Caki2 (cell line): ENCODE measurements at places on chromosomes 13 and 19.
A peak's percentile ranks its signal among the peaks of the same experiment; 100 is the strongest.

DNA sequence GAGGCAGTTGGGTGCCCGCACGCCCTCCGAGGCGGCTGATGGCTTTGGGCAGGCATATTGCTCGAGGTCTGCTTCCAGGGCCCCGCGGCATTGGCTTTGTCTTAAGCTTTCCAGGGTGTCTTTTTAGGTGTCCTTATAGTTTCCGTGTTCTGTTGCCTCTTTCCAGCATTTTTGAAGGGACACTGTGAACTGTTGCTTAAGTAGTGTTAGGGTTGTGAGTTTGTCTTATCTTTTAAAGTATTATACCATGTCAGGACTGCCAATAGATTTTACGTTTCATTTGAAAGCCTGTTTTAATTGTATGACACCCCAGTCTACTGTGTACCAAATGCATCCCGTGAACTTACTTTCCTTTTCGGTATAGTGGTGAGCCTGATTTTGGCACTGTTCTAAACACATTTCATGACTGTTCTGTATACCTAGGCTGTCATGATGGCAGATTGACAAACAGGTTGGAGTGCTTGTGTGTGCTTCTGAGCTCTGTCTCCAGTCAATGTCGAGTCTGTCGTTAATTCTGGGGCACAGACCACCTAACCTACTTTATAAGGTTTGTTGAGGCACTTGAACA, 656 bp downstream of the PCCA start:
- no peak for DNase-seq

GRCh38 chr13:104987621-104988020, 1547.8 kb downstream of the EFNB2 start:
- DNase-seq: no peak

GRCh38 chr19:3285647-3286176, 61.3 kb downstream of the CELF5 start:
- DNase-seq: peak; percentile 62

GRCh38 chr13:34435338-34435737, 506.7 kb upstream of the NBEA start:
- DNase-seq: peak; percentile 1

DNA sequence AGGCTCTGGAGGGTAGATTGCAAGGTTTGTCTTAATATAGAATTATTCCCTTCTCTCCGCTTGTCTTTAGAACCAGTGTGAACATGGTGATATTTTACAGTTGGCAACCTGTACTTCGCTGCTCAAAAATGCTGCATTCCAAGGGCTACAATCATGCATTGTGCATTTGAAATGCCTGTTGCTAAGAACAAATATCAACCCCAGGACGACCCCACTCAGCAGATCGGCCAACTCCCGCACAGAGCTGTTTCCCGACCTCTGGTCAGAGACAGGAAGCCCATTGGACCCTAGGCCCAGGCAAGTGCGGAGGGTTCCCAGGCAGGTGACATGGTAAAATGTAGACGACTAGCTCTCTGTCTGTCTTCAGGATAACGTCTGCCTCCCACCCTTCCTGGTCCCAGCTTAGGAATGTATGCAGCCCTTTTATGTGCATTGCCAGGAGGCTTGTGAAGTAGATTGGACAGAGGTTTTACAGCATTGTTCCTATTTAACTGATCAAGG, 263.5 kb downstream of the FOXO1 start:
- DNase-seq: peak; percentile 8

- no peak for DNase-seq
Observed at GRCh38 chr13:36884235-36884634, 35.8 kb downstream of the SMAD9 start.

- DNase-seq: peak; percentile 42
Observed at GRCh38 chr19:43560687-43561086, 14.6 kb downstream of the XRCC1 start.

GRCh38 chr19:39282021-39282420, 13.8 kb downstream of the IFNL2 start:
- no peak for DNase-seq

DNA sequence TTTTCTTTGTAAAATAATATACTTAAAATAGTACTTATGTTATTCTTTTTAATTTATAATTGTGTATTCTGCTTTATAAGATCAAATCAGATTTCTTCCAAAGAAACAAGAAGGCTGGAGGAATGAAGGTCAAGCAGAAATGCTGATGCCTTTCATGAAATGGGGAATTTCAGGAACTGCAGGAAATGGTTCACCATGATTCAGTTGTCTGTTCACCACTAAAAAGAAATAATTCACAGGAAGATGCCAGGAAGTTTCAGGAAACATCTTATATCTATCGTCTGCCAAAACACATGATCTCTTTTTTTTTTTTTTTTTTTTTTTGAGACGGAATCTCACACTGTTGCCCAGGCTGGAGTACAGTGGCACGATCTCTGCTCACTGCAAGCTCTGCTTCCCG, 15.7 kb upstream of the SCEL start:
- DNase-seq: no peak
